ENCODE measurements at places on chromosomes 11 and 22. TPM values are rescaled to one million over a fixed set of nuclear protein-coding genes. Genes with fewer than 3 reads are reported as not detected.
A peak's percentile ranks its signal among the peaks of the same experiment; 100 is the strongest.

The MTMR3 gene
- 31.3 TPM for total RNA-seq

GRCh38 chr22:34976474-34976873 lies 89.5 kb upstream of the ISX start:
- no peak for DNase-seq

The PLET1 gene
- total RNA-seq = not detected

The THY1 gene
- 0.91 TPM for total RNA-seq

The CCDC87 gene
- 0.41 TPM for total RNA-seq

- no peak for DNase-seq
Observed at GRCh38 chr11:126422446-126422845, 67.0 kb downstream of the ST3GAL4 start.

DNA sequence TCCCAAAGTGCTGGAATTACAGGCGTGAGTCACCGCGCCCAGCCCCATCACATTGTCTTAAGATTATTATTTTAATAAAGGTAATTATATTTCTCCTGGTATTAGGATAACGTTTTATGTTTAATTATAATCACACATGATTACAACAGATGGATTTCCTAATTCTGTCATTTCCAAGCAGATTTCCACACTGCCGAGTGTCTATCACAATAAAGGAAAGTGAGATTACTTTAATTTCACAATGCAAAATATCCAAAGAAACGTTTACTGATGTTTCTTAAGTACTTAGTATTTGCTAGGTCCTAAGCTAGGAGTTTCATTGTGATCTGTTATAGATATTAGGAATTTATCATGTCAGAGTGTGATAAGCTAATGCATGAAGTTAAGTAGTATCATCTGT lies 203.5 kb upstream of the CTSC start:
- no peak for DNase-seq

The MRPL23 gene
- 93.6 TPM for total RNA-seq

The LRRC4C gene
- 0.41 TPM for total RNA-seq

The ELFN2 gene
- total RNA-seq = not detected

DNA sequence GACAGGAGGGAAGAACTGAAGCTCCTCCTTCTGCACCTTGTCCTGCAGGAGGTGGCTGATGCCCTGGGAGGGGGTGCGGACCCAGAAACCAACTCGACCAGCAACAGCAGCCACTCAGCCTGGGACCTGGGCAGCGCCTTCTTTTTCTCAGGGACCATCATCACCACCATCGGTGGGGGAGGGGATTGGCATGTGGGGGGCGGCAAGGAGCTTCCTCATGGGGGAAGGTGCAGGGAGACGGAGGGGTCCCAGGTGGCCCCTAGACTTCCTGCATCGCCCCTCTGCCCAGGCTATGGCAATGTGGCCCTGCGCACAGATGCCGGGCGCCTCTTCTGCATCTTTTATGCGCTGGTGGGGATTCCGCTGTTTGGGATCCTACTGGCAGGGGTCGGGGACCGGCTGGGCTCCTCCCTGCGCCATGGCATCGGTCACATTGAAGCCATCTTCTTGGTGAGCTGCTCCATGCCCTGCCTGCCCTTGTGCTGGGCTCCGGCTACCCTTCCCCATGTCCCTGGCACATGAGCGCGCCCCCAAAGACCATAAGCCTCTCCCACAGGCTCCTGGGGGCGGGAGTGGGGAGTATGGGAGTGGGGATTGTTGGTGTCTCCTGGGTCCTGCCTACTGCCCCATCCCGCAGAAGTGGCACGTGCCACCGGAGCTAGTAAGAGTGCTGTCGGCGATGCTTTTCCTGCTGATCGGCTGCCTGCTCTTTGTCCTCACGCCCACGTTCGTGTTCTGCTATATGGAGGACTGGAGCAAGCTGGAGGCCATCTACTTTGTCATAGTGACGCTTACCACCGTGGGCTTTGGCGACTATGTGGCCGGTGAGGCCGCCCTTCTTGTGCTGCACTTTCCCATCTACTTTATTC lies 3.1 kb upstream of the CATSPERZ start:
- no peak for DNase-seq

DNA sequence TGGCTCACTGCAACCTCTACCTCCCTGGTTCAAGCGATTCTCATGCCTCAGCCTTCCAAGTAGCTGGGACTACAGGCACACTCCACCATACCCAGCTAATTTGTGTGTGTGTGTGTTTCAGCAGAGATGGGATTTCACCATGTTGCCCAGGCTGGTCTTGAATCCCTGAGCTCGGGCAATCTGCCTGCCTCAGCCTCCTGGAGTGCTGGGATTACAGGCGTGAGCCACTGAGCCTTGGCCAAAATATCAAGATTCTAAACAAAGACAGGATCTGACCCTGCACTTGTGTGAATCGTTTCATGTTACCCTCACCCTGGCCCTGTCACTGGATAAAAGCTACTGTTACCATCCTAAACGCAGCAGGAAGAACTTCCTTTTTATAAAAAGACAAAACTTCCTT lies 15.6 kb upstream of the THY1 start:
- no peak for DNase-seq

DNA sequence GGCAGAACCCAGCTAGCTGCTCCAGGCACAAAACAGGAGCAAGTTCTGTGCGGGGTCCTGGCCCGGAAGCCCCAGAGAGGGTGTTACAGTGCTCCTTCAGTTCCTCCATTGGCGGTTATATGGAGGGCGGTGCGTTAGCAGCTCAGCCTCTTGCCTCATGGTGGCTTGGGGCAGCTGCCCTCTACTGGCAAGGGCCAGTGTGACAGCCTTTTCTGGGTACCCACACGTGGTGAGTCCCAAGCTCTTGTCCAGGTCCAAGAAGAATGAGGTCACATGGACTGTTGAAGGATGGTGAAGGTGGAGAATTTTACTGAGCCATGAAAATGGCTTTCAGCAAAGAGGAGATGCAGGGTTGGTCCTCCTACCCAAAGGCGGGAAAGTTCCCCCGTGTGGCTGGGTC lies 100.5 kb downstream of the WT1 start:
- DNase-seq = no peak

GRCh38 chr11:129939510-129939909 lies 44.1 kb upstream of the NFRKB start:
- no peak for DNase-seq

- DNase-seq = no peak
Observed at GRCh38 chr11:1823376-1824220, 11.2 kb upstream of the SYT8 start.

DNA sequence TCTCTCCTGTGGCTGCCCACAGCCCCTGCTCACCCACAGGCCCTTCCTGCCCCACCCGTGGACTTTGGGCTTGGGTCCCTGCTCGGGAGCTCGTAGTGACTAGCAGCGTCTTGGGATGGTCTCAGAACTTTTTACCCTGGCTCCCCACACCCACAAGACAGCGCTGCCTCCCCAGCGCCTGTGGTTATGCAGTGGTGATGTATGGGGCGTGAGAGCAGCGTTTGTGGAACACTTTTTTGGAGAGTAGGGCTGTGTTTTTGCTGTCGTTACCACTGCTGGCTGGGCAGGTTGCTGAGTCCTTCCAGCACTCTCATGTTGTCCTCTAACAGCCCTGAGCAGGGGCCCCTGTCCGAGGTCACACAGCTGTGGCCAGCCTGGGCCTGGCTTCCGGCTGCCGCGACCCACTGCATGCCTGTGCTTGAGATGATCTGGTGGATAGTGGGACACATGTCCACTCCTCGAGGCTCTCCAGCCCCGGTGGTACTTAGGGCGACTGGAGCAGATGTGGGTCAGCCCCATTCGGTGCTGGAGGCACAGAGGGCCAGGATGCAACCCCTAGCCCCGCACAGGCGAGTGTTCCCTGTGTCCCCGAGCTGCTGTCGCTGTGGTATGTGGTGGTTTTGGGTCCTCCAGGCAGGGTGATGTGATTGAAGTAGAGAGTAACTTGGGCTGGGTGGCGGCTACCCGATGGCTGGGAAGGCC lies 7.1 kb upstream of the GRAMD4 start:
- DNase-seq = peak; percentile 42

The APOL1 gene
- 15.2 TPM for total RNA-seq

DNA sequence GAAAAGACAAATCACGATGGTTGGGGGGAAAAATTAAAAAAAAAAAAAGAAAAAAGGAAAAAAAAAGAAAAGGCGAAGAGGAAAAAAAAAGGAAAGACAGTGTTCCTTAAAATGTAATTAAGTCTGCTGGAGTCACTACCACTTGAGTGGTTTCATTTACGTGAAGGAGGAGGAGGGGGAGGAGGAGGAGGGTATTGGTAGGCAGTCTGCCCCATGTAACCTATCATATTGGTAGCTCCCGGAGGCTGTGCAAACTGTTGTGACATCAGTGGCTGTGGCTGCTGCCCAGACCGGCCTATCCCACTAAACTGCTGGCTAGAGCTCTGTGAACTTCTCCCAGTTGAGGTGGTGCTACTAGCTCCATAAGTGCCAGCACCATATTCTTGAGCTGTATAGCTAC lies 17.9 kb downstream of the KDELR3 start:
- no peak for DNase-seq

The HPX gene
- 0.44 TPM for total RNA-seq

DNA sequence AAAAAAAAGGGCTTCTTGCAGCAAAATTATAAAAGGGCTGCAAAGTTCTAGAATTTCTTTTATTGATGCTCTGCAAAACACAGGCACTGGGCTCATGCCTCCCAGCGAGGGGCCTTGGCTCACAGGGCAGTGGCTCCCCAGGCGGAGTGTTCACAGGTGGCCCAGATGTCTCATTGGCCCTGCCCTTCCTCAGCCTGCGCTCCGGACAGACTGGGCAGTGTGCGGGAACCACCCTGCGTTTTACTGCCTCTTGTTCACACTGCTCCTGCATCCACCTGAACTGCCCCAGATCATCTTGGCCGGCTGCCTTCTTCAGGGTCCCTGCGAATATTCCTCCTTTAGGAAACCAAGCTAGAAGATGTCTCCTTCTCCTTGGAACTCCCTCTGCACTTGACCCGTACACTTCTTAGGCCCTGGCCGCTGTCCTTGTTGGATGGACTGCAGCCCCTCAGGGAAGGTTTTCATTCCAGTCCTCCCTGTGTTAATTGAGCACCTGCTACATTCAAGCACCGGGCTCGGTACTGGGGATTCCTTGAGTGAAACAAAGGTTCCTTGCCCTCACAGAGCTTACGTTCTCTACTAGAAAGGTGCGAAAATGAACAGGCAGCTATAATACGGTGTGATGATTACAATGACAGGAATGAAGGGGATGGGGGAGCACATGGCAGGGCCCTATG lies 4.5 kb downstream of the TUBA8 start:
- DNase-seq = no peak

DNA sequence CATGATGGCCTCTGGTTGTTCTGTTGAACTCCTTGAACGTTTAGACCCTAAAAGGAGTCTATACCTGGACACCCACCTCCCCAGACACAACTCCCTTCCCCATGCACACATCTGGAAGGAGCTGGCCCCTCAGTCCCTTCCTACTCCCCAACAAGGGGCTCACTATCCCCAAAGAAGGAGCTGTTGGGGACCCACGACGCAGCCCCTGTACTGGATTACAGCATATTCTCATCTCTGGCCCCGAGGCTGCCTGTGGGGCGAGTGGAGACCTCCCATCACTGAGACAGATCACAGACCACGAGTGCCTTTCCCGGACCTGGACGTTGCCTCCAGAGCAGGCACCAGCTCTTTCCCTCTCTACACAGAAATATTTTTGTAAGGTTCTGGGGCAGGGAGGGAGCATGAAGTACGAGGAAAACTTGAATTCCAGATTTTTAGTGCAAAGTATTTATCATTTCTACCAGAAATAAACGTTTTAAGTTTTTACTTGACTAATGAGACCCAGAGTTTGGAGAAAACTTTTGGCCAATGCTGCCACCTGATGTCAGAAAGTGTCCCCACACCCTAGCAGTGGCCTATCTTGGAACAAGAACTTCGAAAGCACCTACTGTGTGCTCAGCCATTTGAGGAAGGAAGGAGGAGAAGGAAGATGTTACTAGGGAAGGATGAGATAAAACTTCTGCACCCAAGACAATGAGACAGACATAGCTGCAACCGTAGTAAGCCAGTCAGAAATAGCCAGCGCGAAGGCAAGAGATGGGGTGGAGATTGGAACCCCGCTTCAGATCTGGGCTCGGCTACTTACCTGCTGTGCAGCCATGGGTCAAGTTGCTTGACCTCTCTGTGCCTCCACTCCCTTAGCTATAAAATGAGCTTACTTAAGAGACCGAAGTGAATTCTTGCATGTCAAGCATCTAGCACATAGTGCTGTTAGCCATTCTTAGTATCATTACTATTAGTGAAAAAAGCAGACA lies 10.2 kb upstream of the POU2F3 start:
- DNase-seq = no peak

The CDC42BPG gene
- total RNA-seq = 1.1 TPM

GRCh38 chr22:46842606-46843005 lies 80.2 kb downstream of the TBC1D22A start:
- DNase-seq = no peak

DNA sequence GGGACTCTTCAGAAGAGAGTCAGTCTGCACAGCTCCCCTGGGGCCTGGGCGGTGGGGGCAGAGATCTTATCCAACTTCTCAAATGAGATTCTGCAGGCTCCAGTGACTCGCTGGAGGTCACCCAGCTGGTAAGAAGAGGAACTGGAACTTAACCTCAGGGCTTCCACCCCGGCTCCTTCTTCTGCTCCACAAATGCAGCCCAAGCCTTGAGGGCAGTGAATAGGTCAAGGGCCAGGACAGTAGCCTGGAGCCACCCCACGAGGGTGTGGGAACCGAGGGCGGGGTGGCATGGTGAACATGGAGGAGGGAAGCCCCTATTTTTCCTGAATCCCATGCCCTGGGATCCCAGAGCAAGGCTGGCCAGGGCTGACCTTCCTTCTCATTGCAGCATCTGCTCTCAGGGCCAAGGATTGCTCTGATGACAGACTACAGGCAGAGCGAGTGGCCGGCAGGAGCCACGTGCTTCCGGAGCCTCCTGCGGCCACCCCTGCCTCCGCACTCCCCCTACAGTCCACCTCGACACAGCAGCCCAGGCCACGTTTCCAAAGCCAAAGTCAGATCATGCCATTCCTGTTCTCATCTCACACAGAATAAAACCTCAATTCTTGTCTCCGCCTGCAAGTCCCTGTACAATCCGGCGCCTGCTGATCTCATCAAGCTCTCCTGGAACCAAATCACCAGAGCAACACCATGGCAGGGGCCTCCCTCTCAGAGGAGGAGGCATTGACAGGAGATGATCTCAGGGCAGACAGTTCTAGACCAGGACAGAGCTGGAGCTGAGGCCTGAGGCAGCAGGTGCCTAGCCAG lies 21.1 kb upstream of the UPK3A start:
- peak; percentile 72 for DNase-seq

DNA sequence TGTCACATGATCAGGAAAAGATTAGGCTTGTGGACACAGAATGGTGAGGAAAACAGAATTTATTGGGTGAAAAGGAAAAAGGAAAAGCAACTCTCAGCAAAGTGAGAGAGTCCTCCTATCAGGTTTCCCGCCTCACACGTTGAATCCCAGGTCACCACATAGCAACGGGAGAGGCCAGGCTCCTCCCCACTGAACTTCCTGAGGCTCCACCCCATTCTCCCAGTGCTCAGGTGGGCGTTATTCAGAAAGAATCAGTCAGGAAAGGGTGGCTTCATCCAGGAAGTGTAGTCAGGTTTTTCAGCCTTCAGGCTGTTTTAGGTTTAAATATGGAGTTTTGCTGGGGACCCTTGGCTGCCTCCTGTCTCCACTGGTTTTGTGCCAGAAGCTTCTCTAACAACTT lies 66.9 kb downstream of the SPON1 start:
- DNase-seq = no peak

GRCh38 chr11:112225753-112226061 lies 521 bp upstream of the PTS start:
- DNase-seq = no peak
